ENCODE measurements at places on chromosomes 1 and 21.

GRCh38 chr1:233661376-233662159 is 47.7 kb downstream of the KCNK1 start:
- peaks cover 6% of the 10 kb centered on the region for H3K4me1 ChIP-seq
- no peak overlapping the region for H3K27ac ChIP-seq
- no peak overlapping the region for H3K4me3 ChIP-seq
- no peaks in the 10 kb centered on the region for H3K27me3 ChIP-seq

GRCh38 chr21:27212441-27212840 is 245.6 kb upstream of the ADAMTS5 start:
- no peak overlapping the region for H3K4me3 ChIP-seq
- H3K4me1 ChIP-seq, result no peaks in the 10 kb centered on the region

DNA sequence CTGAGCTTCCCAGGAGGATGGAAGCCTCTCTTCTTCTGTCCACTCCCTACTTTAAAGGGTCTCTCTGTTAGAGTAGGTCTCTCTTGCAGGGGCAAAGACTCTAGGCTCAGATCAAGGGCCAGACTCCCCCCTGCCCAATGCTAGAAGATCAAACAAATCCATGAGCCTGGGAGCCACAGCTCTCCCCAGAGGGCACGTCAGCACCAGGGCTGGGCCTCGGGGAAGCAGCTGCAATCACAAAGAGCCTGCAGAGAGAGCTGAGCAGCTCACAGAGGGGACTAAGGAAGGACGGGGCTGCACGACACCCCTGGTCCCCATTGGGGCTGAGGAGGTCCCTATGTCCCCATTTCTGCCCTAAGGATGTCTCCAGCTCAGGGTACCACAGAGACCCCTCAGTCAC is 3.9 kb downstream of the CNTN2 start:
- no peak overlapping the region for H3K27ac ChIP-seq
- no peaks in the 10 kb centered on the region for H3K36me3 ChIP-seq
- no peaks in the 10 kb centered on the region for H3K4me1 ChIP-seq
- peaks cover 78% of the 10 kb centered on the region for H3K27me3 ChIP-seq
- no peak for DNase-seq

GRCh38 chr1:192477630-192478029 is 97.9 kb upstream of the RGS1 start:
- H3K4me3 ChIP-seq, result no peak overlapping the region
- DNase-seq, result no peak
- no peaks in the 10 kb centered on the region for H3K36me3 ChIP-seq
- H3K27me3 ChIP-seq, result no peaks in the 10 kb centered on the region

DNA sequence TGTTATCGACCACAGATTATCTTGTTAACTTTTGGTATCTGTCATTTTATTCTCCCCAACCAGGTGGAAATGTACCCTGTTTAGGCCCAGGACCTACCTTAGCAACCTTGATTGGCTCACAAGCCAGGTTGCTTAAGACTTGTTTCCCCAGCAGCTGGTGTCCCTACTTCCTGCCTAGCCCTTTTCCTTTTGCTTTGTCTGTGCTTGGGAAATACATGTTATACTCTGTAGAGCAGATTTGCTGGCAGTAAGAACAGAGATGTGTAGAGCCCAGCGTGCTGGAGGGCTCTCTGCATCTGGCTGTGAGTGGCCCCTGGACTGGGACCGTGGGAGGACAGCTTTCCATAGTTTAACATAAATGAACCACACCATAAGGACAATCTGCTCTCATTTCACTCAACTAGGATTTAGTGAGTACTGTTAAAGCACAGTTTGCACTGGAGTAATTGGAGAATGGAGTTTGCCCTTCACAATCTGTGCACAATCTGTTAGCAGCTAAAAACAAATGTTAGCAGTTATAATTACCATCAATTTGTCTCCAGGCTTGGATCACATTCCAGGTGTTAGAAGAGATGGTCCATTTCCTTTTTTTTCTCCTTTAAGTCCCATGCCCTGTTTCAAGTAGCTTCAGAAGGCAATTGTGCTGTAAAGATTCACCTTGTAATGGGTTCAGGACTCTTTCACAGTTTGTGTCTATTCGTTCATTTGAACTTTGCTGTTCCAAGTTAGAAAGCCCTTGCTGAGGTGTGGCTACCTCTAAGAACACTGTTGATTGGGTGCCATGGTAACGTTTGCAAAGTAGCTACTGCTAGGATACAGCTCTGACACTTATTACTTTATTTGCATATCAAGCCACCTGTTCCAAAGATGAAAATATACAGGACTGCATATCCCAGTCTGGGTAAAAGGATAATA is at the start of gene APOBEC4:
Gene APOBEC4 (minus strand): TSS at position 770 of the 915 bp plus-strand sequence. CDS start 4,535 bp downstream, outside the sequence.
- H3K27ac ChIP-seq, result peak within 1 kb of the TSS; percentile 79
- peaks cover 4% of the 10 kb centered on the region for H3K4me1 ChIP-seq
- DNase-seq, result no peak
- H3K4me3 ChIP-seq, result no peak within 1 kb of the TSS

GRCh38 chr21:29182691-29183092 is 52.2 kb downstream of the MAP3K7CL start:
- peak overlapping the region; percentile 94 for H3K27ac ChIP-seq
- no peaks in the 10 kb centered on the region for H3K27me3 ChIP-seq
- H3K36me3 ChIP-seq, result no peaks in the 10 kb centered on the region
- DNase-seq, result no peak

- no peaks in the 10 kb centered on the region for H3K27me3 ChIP-seq
- no peak for DNase-seq
- no peak overlapping the region for H3K4me3 ChIP-seq
- peaks cover 4% of the 10 kb centered on the region for H3K4me1 ChIP-seq
Observed at GRCh38 chr1:53608071-53608470, 130.9 kb downstream of the GLIS1 start.

GRCh38 chr1:243487649-243488227 is 231.9 kb downstream of the SDCCAG8 start:
- peaks cover 10% of the 10 kb centered on the region for H3K4me1 ChIP-seq
- DNase-seq, result no peak
- H3K4me3 ChIP-seq, result peak overlapping the region; percentile 28
- H3K36me3 ChIP-seq, result no peaks in the 10 kb centered on the region

DNA sequence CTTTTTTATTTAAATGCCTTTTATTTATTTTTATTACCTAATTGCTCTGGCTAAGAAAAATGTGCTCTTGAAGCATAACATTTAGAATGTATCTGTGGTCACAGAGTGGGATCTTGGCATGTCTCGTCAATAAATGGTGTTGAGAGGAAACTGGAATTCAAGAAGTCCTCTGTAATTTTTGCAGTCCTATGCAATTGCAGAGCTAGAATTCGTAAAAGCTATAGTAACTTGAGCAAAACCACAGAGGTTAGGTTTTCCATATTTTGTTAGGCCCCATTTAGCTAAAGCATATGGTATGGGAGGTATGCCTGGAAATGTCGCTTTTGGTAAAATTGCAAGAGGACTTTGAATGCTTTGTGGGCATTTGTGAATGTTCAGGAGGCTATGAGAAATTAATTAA is 466.7 kb upstream of the NFIA start:
- H3K27me3 ChIP-seq, result peaks cover 4% of the 10 kb centered on the region
- H3K27ac ChIP-seq, result no peak overlapping the region
- no peaks in the 10 kb centered on the region for H3K4me1 ChIP-seq

DNA sequence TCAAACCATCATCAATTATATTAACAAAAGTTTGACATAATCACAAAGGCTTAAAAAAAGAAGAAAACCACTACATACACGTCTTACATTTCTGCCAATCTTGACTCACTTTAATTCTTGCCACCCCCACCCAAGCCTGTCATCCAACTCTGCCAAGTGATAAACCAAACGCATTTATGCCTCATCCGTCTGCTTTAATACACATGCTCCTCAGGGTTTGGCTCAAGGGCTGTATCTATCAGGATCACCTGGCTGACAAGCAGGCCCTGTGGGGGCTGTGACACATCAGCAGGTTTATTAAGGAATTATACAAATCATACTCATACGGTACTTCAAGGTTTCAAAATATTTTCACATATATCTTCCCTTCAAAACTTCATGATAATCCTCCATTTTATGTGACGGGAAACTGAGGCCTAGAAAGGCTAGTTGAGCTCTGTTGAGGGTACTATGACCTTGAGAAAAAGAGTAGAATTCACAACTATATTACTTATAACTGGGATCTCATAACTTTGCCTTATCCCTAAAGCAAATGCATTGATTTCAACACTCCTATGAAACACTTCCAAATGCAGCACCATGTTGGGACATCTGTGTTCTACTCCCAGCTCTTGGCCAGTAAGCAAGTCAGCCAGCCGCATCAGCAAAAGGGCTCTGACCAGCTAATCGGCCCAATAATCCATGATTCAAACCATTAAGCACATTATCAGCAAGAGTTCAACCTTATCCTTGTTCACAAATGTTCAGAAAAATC is 8.7 kb downstream of the SORT1 start:
- no peaks in the 10 kb centered on the region for H3K36me3 ChIP-seq
- H3K27me3 ChIP-seq, result no peaks in the 10 kb centered on the region
- no peak overlapping the region for H3K4me3 ChIP-seq
- no peak for DNase-seq

- DNase-seq, result no peak
- H3K4me1 ChIP-seq, result no peaks in the 10 kb centered on the region
- H3K36me3 ChIP-seq, result no peaks in the 10 kb centered on the region
Observed at GRCh38 chr1:5238351-5239130, 584.1 kb downstream of the AJAP1 start.

GRCh38 chr1:234725177-234726132 is 115.5 kb upstream of the IRF2BP2 start:
- H3K4me3 ChIP-seq, result peak overlapping the region; percentile 78
- no peaks in the 10 kb centered on the region for H3K36me3 ChIP-seq
- no peak for DNase-seq
- H3K27me3 ChIP-seq, result peaks cover 5% of the 10 kb centered on the region
- peaks cover 87% of the 10 kb centered on the region for H3K4me1 ChIP-seq

DNA sequence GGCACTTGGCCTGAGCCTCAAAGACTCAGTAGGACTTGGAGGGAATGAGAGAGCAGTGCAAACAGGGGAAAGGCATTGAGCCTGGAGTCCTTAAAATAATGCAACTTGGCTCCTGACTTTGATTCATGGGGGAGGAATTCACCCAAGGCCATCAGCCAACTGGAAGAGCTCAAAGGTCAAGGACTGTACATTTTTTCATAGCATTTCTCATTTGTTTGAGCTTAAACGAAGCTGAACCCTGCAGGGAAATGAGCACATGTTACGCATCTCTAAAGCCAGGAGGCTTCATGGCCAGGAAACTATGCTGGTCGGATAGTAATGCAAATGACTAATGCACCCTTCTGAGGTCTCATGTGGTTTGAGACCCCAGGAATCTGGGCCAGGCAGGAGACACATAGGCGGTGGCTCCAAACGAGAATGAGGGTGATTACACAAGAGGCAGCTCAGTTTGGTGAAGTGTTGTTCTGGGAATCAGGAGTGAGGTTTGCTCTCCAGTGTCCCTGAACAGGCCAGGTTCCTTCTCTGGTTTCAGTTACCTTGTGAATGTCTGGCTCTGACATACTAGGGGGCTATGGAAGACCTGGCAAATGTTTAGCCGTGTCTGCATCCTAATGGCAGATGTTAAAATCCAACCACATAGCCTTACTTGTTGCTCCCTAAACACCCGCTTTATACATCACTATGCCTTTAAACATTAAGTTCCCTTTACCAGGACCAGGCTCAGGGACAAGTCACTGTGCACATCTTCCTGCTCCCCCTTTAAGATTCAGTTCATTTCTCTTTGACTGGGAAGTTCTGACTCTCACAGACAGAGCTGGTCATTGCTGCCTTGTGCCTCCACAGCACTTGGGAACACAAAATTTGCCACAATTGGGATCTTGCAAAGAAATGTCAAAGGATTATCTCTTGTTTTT is 503.9 kb upstream of the USP24 start:
- H3K4me1 ChIP-seq, result peaks cover 33% of the 10 kb centered on the region
- H3K4me3 ChIP-seq, result no peak overlapping the region
- peak overlapping the region; percentile 2 for H3K27ac ChIP-seq
- no peak for DNase-seq

GRCh38 chr21:46226920-46227599 is 1.5 kb downstream of the LSS start:
- H3K4me3 ChIP-seq, result peak overlapping the region; percentile 85
- peak; percentile 58 for DNase-seq
- peaks cover 31% of the 10 kb centered on the region for H3K36me3 ChIP-seq
- H3K4me1 ChIP-seq, result peaks cover 31% of the 10 kb centered on the region
- H3K27ac ChIP-seq, result peak overlapping the region; percentile 79
- no peaks in the 10 kb centered on the region for H3K27me3 ChIP-seq

GRCh38 chr1:231203259-231204057 is 37.6 kb upstream of the GNPAT start:
- DNase-seq, result no peak
- no peaks in the 10 kb centered on the region for H3K36me3 ChIP-seq
- H3K4me1 ChIP-seq, result peaks cover 4% of the 10 kb centered on the region
- H3K4me3 ChIP-seq, result no peak overlapping the region

DNA sequence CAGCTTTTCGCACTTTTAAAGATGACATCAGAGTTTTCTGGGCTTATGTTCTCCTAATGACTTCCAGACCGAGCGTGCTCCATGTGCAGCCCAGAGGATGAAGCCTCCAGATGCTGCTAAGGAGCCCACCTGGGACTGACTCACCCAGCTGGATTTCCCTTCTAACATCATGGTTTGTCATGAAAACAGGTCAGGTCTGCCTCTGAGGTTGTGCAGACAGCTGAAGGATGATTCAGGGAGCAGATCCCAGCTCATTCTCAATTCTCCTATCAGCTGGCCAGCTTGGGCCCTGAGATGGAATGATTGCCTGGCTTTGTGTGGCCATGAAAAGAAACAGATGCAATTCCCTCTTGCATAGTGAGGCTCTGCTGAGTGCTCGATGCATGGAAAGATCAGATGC is 123.9 kb upstream of the DUSP10 start:
- peaks cover 8% of the 10 kb centered on the region for H3K27me3 ChIP-seq
- no peak for DNase-seq
- H3K27ac ChIP-seq, result no peak overlapping the region

DNA sequence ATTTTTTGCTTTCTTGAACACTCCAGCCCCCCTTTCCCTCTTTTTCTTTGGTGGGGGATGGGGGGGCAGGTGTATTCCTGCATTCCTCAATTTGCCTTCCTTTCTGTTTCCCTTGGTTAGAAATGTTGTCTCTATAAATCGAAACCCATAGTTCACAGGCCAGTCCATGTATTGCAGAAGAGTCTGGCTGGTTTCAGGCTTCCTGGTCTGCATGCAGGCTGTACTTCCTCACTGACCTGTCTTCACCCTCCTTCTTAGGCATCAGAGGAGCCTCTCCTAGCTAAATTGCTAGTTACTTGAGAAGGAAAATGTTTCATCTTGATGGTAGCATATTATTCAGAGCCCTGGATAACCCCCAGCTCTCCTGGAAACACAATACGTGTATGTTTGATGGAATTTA is 140.0 kb downstream of the SPATA46 start:
- DNase-seq, result no peak
- no peak overlapping the region for H3K27ac ChIP-seq
- H3K27me3 ChIP-seq, result no peaks in the 10 kb centered on the region
- peaks cover 35% of the 10 kb centered on the region for H3K4me1 ChIP-seq
- H3K4me3 ChIP-seq, result peak overlapping the region; percentile 24

GRCh38 chr1:24427545-24427862 is 11.9 kb downstream of the NIPAL3 start:
- H3K36me3 ChIP-seq, result peaks cover 12% of the 10 kb centered on the region
- no peaks in the 10 kb centered on the region for H3K27me3 ChIP-seq
